Neuronal stem cell (in vitro differentiated cells): ENCODE measurements at places on chromosomes 1 and 21.

GRCh38 chr1:159581422-159581821 lies 6.2 kb upstream of the APCS start:
- DNase-seq = no peak

DNA sequence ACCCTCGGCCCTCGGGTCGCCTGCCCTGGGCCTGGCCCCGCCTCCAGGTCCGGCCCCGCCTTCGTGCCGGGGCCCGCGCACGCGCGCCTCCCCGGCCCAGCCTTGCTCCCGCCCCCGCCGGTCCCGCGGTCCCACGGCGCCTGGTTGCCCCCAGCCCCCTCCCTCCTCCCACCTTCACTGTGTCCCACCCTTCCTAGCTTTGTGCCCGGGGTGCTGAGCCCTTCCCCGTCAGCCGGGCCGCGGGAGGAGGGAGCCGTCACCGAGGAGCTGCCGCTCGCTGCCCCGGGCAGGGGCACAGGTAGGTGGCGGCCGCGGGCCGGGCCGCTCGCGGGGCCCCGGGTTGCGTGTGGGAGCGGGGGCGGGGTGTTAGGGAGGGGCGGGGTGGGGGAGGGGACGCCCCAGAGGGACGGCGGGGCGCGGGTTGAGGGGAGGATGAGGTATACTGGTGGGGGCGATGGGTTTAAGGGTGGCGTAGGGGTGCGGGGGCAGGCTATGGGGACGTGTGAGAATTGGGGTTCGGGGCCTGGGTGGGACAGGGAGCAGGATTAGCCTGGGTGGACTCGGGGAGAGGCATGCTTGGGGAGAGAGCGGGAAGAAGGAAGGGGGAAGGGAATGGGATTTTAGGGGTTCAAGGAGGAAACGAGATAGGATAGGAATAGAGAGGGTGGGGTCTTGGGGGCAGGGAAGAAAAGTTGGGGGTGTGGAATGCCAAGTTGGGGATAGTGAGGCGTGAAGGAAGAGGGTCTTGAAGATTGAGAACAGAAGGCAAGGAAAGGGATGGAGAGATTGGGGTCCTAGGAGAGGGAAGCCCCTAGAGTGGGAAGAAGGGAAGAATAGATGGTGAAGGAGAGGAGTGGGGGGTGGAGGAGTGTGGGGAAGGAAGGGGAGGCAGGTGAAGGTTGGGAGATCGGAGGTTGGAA lies at the start of gene LRRC42:
Gene LRRC42 (plus strand): TSS at position 99 of the 920 bp plus-strand sequence. CDS start 5,650 bp downstream, outside the sequence.
- DNase-seq = no peak

DNA sequence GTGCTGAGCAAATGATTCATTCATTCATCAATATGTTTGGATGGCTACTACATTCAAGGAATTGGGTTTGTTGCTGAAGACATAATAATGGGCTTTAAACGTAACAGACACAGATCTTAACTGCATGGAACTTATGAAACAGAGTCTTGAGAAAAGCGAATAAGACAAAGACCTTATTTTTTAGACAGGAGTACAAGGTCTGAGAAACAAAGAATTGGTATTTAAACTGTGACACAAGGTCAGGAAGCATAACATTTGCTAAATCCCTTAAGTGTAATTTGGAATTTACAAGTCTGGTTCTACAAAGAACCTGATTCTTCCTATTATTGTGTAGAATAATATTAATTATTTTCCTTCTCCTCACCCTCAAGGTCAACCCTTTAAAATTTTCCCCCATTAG lies 565.4 kb upstream of the RGS18 start:
- no peak for DNase-seq

- no peak for DNase-seq
Measured at GRCh38 chr1:61797045-61797755, 54.9 kb downstream of the PATJ start.

DNA sequence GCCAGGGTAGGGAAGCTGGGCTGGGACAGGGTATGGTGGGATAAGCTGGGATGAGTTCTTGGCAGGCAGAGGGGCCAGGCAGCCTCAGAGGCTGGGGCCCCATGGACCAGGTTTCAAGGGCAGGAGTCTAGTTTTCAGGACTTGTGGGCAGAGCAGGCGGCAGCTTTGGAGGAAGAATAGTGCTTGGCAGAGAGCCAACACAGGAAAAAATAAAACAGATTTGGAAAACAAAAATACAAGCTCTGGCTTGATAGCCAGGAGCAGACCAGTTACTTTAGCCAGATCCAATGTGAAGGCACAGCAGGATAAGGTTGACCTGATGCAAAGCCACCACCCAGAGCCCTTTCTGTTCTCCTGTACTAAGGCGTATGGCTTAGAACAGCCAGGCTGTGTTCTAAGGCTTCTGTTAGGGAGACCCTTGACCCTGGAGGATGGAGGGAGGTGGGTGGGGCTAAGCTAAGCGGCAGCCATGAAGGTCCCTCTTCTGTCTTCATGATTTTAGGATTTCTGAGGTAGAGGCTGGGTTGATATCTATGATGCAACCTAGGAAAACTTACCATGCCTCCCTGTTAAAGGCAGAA lies 5.5 kb downstream of the TRAF5 start:
- DNase-seq = no peak

- DNase-seq = no peak
Measured at GRCh38 chr1:215523906-215524305, 43.2 kb upstream of the KCTD3 start.

- no peak for DNase-seq
Measured at GRCh38 chr1:115356356-115356755, 18.3 kb upstream of the NGF start.

DNA sequence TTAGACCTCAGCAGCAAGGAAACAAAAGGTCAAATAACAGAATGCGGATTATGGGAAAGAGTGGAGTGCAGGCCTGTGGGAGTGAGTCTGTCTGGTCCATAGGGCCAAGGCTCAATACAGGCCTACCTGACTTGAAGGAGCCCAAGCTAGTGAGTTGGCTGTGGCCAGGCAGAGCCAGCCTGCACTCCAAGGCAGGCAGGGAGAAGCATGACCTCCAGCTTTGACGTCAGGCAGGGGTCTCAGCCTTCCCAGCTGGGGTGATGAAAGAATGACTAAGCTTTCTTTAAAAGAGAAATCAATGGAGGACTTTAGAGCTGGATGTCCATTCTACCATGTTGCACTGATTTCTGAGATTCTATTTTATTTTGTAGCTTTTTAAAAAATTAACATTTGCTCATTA lies 62.8 kb downstream of the RHOU start:
- no peak for DNase-seq

GRCh38 chr1:25617625-25618432 lies 1.2 kb downstream of the MAN1C1 start:
- no peak for DNase-seq

- DNase-seq = no peak
Measured at GRCh38 chr1:191453487-191453886, 704.8 kb upstream of the RGS18 start.

GRCh38 chr1:170680428-170680827 lies 16.5 kb downstream of the PRRX1 start:
- no peak for DNase-seq

- DNase-seq = no peak
Measured at GRCh38 chr1:27755865-27756264, 17.2 kb upstream of the STX12 start.

- no peak for DNase-seq
Measured at GRCh38 chr1:36572906-36573305, 90.2 kb upstream of the CSF3R start.

- DNase-seq = no peak
Measured at GRCh38 chr1:230105754-230106625, 39.0 kb downstream of the GALNT2 start.

DNA sequence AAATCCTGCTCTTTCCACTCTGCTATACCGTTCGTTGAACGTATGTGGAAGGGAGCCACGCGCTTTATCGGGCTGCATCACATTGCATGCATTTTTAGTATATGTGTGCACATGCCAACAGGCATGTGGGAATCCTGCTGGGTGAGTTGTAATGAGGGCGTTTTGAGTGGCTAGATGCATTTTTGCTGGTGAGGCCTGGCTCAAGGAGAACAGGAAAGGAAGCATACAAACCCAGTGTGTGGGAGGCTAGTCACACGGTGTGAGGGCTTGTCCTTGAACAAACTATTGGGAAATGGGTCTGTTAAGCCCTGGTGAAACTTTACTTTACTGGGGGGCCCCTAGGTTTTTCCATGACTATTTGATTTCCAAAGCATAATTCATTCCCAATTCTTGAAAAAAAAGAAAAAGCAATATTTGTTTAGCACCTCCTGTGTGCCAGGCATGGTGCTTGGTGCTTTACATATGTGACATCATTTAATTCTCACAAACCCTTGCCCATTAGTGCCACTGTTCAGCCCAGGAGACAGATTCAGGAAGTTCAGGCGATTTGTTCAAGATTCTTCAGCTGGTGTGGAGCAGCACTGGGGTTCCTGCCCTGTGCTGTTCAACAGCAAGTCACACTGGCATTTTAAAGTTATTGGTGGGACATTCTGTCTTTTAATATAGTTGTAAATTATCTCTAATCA lies 25.6 kb upstream of the JUN start:
- no peak for DNase-seq
